ENCODE measurements at places on chromosomes 12 and 14.

DNA sequence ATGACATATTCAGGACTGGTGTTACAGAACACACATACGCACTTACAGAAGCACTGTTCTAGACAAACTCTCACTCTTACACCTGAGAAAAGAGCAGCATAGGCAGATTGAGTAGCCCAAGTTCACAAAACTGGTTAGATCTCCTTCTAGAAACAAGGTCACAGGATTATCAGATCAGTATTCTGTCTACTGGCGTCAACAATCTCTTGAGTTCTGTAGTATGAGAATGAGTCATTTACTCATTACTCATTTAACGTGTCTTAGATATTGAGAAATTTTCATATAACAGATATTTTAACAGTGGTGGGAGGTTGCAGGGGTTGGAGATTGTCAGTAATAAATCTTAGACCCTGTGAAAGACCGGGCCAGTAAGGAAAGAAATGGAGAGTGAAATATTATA lies 2.8 kb upstream of the TSPAN8 start:
- no peak for ATAC-seq

GRCh38 chr12:129298921-129299320 lies 445.6 kb downstream of the GLT1D1 start:
- no peak for ATAC-seq

DNA sequence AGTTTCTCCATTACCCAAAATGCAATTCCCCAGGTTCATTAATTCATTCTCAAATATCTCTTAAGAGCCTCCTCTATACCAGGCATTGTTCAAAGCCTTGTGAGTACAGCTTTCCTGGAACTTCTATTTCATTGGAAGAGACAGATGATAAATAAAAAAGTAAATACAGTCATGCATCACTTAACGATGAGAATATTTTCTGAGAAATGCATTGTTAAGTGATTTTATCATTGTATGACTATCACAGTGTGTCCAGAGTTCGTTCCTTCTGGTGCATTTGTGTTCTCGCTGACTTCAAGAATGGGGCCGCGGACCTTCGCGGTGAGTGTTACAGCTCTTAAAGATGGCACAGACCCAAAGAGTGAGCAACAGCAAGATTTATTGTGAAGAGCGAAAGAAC lies 66.0 kb downstream of the ANO4 start:
- no peak for ATAC-seq

- ATAC-seq = no peak
Measured at GRCh38 chr14:103854017-103854808, 6.8 kb upstream of the PPP1R13B start.

DNA sequence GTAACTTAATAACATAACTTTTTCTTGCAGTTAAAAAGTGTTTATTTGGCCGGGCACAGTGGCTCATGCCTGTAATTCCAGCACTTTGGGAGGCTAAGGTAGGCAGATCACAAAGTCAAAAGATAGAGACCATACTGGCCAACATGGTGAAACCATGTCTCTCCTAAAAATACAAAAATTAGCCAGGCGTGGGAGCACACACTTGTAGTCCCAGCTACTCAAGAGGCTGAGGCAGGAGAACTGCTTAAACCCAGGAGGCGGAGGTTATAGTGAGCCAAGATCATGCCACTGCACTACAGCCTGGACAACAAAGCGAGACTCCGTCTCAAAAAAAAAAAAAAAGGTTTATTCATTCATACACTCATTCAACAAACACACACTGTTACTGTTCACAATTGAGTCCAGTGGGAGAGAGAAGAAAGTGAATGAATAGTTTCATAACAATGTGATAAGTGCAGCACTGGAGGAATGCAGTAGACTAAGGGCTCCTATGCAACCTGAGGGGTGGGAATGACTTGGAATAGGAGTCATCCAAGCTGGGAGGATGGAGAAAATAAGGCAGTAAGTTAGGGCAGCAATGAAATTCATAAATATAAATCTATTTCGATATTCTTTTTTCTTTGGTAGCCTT lies 19.8 kb downstream of the DAD1 start:
- no peak for ATAC-seq

GRCh38 chr12:93376436-93377251 lies 1.1 kb upstream of the NUDT4 start:
- ATAC-seq = no peak

- no peak for ATAC-seq
Measured at GRCh38 chr14:77039285-77040058, 11.0 kb upstream of the IRF2BPL start.

- ATAC-seq = no peak
Measured at GRCh38 chr14:91158091-91158790, 44.4 kb downstream of the DGLUCY start.

- no peak for ATAC-seq
Measured at GRCh38 chr14:68363466-68363842, 429.4 kb downstream of the ZFP36L1 start.

GRCh38 chr12:25072906-25073650 lies 121.9 kb downstream of the DNAI7 start:
- ATAC-seq = no peak

DNA sequence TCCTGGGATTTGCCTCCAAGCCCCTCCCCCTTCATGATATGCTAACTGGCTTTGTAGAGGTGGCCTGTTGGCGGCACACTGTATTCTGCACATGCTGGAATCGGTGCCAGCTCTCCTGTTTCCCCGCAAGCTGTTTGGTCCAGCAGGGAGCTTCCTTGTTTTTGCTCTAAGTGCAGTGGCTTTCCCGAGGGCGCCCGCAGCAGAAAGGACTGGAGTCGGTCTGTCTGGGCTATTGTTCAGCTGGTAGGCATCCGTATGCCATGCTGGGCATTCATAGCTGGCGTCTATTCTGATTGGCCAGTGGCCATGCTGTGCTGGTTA lies 88.9 kb upstream of the MED13L start:
- no peak for ATAC-seq

GRCh38 chr12:116202940-116203339 lies 74.6 kb downstream of the MED13L start:
- no peak for ATAC-seq

- no peak for ATAC-seq
Measured at GRCh38 chr14:71966528-71966927, 34.3 kb downstream of the RGS6 start.

DNA sequence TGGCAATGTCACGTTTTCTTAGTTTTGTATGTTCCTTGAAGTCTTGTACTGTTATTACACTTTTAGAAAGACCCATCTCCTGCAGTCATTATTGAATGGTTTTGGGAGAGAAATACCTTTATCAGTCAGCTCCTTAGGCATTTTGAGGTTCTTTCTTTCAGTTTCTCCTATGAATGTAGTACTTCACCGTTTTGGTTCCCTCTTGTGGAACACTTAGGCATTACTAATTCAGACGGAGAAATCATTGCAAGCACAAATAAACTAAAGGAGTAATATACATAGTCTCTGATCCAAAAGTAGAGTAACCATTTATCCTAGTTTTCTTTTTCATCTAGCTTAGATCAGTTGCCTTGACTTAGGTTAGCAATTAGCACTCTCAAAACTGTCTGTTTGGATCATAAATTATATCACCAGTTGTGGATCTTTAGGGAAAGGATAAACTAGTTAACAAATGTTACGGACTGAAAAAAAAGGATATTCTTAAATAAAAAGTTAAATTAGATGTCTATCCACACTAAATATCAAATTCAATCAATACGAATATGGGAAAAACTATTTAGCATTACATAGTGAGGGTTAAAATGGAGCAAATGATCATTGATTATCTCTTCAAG lies 1538.3 kb upstream of the SEL1L start:
- no peak for ATAC-seq

DNA sequence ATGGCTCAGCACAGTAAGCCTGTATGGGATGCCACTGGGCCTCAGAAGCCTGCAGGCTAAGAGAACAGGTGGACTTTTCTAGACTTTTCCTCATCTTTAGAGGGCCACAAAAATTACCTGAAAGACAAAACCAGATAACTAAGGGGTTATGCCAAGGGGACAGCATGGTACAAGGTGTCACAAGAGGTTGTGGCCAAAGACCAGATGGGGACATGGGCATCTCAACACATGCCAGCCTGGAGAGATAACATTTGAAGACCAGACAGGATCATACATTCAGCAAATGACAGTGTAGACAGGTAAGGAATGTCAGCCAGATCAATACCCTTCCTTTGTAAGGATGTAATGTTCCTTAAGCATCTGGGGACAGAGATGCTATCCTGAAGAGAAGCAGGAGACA lies 8.9 kb upstream of the CRY1 start:
- no peak for ATAC-seq

- peak; percentile 73 for ATAC-seq
Measured at GRCh38 chr12:47812797-47813510, 6.7 kb downstream of the HDAC7 start.

DNA sequence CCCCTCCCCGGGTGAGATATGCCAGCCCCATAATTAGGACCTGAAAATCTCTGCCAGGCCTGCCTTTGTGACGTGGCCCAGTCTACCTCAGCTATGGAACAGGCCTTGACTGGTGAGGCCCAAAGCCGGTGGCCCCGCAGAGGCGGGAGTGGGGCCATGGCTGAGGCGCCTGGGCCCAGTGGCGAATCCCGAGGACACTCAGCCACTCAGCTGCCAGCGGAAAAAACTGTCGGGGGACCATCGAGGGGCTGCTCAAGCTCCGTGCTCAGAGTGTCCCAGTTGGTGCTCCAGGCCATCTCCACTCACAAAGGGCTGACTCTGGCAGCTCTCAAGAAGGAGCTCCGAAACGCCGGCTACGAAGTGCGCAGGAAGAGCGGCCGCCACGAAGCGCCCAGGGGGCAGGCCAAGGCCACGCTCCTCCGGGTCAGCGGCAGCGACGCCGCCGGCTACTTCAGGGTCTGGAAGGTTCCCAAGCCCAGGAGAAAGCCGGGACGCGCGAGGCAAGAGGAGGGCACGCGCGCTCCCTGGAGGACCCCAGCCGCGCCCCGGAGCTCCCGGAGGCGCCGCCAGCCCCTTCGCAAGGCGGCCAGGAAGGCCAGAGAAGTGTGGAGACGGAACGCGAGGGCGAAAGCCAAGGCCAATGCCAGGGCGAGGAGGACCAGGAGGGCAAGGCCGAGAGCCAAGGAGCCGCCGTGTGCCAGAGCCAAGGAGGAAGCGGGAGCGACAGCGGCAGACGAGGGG lies 21.4 kb downstream of the ZNF641 start:
- ATAC-seq = no peak

- no peak for ATAC-seq
Measured at GRCh38 chr12:66516561-66516960, 162.3 kb downstream of the GRIP1 start.

DNA sequence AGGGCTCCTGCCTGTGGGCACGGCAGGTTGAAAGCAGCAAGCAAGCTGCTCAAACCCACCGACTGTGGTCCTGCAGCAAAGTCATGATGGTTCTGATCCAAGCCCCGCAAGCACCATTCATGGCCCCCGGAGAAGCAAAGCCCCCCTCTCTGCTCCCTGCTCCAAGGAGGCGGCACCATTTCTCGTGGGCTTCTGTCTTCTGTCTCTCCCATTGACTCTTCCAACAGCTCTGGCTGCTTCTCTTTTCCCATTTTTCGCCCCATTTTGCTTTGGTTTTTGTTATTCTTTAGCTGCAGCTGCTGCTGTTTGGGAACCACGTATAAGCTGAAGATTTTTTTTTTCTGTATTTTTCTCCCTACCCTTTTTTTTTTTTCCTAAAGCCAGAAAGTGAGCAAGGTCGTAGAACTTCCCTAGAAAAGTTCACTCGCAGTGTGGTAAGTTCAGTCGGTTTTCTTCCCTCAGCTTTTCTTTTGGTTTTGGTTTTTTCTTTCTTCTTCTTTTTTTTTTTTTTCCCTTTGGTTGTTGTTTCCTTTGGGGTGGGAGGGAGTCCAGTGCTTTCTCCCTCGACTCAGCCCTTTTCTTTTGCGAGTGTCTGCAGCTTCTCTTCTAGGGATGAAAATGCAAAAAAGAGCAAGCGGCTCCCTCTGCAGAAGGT lies 354.1 kb downstream of the DPF3 start:
- no peak for ATAC-seq

- ATAC-seq = no peak
Measured at GRCh38 chr14:92663049-92663448, 85.4 kb downstream of the LGMN start.

DNA sequence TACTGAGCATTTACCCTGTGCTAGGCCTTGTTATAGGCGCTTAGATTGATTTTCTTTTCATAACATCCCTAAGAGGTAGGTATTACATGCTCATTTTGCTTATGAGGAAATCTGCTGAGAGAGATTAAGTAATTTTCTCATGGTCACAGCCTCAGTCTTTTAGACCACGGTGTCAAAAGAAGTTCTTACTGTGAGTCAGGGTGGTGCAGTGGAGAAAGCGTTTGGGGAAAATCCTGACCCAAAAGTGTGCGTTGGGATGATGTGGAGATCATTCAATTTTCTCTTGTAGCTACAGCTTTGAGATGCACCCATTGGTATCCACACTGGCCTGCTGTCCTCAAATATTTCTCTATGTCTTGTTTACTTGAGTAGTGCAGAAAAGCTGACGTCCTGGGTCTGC lies 8.2 kb downstream of the ANG start:
- no peak for ATAC-seq

- ATAC-seq = no peak
Measured at GRCh38 chr12:92953747-92954146, 24.7 kb upstream of the EEA1 start.

DNA sequence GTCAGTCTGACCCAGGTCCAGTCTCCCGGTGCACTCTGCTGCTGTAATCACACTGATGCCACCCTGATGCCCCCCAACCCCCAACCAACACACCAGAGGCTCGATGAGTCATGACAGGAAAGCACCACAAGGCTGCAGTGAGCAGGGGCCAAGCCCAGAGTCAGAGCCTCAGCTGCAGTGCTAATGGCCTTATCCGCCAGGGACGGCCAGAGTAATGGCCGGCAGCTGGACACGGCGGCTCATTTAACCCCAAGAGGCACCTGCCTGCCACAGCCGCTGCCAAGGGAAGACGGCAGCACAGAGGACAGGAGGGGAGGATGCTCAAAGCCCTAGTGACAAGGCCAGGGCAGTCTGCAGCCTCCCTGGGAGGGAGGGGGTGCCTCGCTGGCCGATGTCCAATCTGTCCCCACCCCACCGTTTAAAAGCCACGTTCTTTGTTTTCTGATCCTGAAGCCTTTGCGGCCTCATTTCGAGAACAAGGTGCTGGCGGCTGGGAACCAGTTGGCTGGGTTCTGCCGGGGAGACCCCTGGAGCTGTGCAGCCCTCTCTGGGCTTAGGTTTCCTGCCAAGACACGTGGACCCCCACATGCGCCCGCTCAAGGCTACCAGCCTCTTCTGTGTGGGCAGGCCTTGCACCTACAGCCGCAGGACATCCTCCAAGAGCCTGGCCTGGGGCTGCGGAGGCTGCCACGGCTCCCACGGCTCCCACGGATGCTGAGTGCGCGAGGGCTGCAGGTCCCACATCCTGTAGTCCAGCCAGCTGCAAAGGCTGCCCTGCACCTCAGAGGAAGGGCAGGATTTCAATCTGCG lies 13.1 kb downstream of the CCDC85C start:
- ATAC-seq = no peak

- peak; percentile 75 for ATAC-seq
Measured at GRCh38 chr12:116053479-116054200, 223.9 kb downstream of the MED13L start.

DNA sequence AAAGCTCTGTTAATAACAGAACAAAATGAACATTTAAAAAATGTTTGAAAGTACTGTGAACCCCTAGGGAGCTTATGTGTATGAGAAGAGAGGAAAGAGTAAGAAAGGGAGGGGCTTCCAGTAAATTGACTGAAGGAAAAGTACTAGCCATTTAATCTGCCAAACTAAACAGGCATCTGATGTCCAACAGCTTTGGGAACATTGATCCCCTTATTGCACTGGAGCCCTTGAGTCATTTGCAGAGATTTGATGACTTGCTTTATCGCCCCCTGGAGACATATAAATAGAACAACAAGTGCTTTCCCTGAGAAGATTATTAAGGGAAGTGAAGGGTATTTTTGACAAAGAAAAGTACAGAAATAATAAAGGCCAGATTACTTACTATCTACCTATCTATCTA lies 319.3 kb upstream of the NOVA1 start:
- no peak for ATAC-seq

Data from activated CD4-positive, CD25-positive, alpha-beta regulatory T cell treated with anti-CD3 and anti-CD28 coated beads, Interleukin-2, amount 50 U/mL, for 24 hours (primary cell).